ENCODE measurements at places on chromosomes 1 and 21. TPM values are rescaled to one million over a fixed set of nuclear protein-coding genes. Genes with fewer than 3 reads are reported as not detected.

Gene TMPRSS15
- not detected for polyA plus RNA-seq

Gene SCAMP3
- polyA plus RNA-seq = 106 TPM

Gene TMOD4
- polyA plus RNA-seq = 0.53 TPM

Gene REN
- 0.11 TPM for polyA plus RNA-seq

Gene PTPN7
- polyA plus RNA-seq = not detected

Gene RXFP4
- not detected for polyA plus RNA-seq

Gene CRB1
- polyA plus RNA-seq = 0.08 TPM

Gene GUCA2B
- polyA plus RNA-seq = not detected

Gene PODN
- polyA plus RNA-seq = 21.8 TPM

Gene STMN1
- polyA plus RNA-seq = 94.7 TPM

Gene PSRC1
- 9.9 TPM for polyA plus RNA-seq

Gene ADGRB2
- polyA plus RNA-seq = 4.4 TPM

Gene SHISAL2A
- polyA plus RNA-seq = not detected

Gene PIGM
- polyA plus RNA-seq = 6.4 TPM

Gene CR1L
- not detected for polyA plus RNA-seq

Gene GPR37L1
- polyA plus RNA-seq = not detected

Gene B3GALT5
- 0.08 TPM for polyA plus RNA-seq

Gene ARHGEF10L
- polyA plus RNA-seq = 7.5 TPM

Gene SLC45A3
- 0.90 TPM for polyA plus RNA-seq

Gene MAP3K7CL
- polyA plus RNA-seq = 91.7 TPM

Gene PCP4
- not detected for polyA plus RNA-seq

Gene AIRE
- polyA plus RNA-seq = not detected

Gene NT5C1A
- polyA plus RNA-seq = not detected

Gene CACNA1S
- not detected for polyA plus RNA-seq

Gene SUSD4
- 0.33 TPM for polyA plus RNA-seq

Gene POLR3GL
- 23.3 TPM for polyA plus RNA-seq

Gene SDC3
- polyA plus RNA-seq = 13.7 TPM

Gene CHI3L2
- 3.8 TPM for polyA plus RNA-seq

Gene LAMC2
- 3.9 TPM for polyA plus RNA-seq

Gene CD53
- polyA plus RNA-seq = 0.06 TPM

Gene RGS16
- 0.09 TPM for polyA plus RNA-seq

Gene RNU1-2
- polyA plus RNA-seq = not detected

Gene NIBAN1
- polyA plus RNA-seq = 31.3 TPM

Gene ENAH
- 153 TPM for polyA plus RNA-seq

Gene A3GALT2
- polyA plus RNA-seq = not detected

Gene TRIM63
- polyA plus RNA-seq = not detected

Gene GBP6
- polyA plus RNA-seq = not detected

Gene FAM229A
- 0.77 TPM for polyA plus RNA-seq

Gene ACOT11
- 1.4 TPM for polyA plus RNA-seq

Gene THRAP3
- 96.4 TPM for polyA plus RNA-seq

Gene PRKAA2
- 3.1 TPM for polyA plus RNA-seq

Gene DCST1
- not detected for polyA plus RNA-seq

Gene FAM131C
- polyA plus RNA-seq = 0.34 TPM

Gene ZNF593OS
- not detected for polyA plus RNA-seq

Gene LRRN2
- not detected for polyA plus RNA-seq

Gene ST6GALNAC3
- polyA plus RNA-seq = 0.34 TPM

Gene SIPA1L2
- polyA plus RNA-seq = 0.39 TPM

Data from fibroblast of lung (primary cell).